ENCODE measurements at places on chromosomes 11 and 22.

DNA sequence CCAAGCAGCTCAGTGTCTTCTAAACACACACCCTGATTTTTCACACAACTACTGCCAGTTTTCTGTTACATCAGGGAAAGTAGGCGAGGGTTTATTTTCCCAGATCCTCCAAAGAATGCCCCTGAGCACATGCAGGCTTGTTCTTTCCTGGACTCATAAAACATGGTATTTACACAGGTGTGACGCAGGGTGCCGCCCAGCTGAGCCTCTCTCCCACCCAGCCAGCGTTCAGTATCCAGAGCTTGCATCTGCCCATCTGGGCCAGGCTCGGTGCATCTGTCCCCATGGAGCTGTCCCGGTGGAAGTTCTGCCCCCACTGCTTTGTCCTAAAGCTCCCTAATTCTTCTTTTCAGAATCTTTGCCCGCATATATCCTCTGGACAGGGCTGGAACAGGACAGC lies 44.8 kb upstream of the ISX start:
- DNase-seq, result no peak

DNA sequence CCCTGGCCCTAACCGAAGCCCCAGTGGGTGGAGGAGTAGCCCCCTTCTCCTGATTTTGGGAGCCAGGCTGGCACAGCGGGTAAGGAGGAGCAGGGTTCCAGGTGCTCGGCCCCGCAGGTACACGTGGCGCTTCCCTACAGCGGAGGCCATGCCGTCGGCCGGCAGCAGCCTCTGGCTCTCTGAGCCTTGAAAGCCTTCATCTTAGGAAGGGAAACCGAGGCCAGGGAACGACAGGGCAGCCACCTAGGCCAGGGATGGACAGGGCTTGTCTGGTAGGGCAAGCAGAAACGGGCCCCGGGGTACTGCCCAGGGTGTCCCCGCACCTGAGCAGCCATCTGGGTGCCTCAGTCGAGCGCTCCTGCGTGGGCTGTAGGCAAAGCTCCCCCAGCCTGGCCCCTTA lies 28.7 kb downstream of the MOB2 start:
- DNase-seq, result no peak

DNA sequence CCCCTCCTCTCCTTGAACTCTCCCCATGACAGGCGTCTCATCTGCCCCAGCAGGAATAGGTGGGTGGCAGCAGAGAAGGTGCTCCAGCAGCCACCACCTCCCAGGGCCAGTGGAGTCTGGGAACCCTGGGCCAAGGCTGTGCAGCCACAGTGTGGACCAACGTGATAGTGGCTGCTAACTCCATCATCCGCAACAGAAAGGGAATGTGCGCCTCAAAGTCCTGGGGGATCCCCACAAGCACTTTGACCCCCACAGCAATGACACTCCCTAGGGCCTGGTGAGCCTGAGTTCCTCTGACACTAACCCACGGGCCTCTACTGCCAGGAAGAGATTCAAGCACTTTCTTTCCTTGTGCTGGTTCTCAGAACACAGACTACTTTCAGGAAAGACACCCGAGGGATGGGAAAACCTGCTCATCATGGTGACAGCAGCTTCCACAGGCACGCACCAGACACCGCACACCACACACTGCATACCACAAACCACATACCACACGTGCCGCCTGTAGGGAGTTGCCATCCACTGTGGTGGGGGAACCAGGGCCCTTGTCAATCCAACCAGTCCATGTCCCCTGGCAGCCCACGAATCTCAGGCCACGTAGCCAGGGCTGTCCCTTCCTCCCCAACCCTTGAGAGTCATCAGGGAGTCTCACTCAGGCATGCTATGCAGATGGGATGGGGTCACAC lies 3.4 kb upstream of the SLC25A1 start:
- DNase-seq, result no peak

GRCh38 chr11:71488681-71489270 lies 35.8 kb downstream of the NADSYN1 start:
- DNase-seq, result no peak

- no peak for DNase-seq
Observed at GRCh38 chr11:122721964-122722266, 66.4 kb downstream of the UBASH3B start.

- no peak for DNase-seq
Observed at GRCh38 chr11:122724520-122724919, 69.0 kb downstream of the UBASH3B start.

- DNase-seq, result no peak
Observed at GRCh38 chr11:19445771-19446170, 205.0 kb upstream of the E2F8 start.

- DNase-seq, result no peak
Observed at GRCh38 chr11:36313750-36314433, 17.8 kb downstream of the PRR5L start.

Data from T-helper 9 cell (primary cell).